Left renal cortex interstitium (tissue), 4 donors: ENCODE measurements at places on chromosomes 1 and 21. TPM values are rescaled to one million over a fixed set of nuclear protein-coding genes. Genes with fewer than 3 reads are reported as not detected.

The NPHS2 gene
- polyA plus RNA-seq = 384 TPM

DNA sequence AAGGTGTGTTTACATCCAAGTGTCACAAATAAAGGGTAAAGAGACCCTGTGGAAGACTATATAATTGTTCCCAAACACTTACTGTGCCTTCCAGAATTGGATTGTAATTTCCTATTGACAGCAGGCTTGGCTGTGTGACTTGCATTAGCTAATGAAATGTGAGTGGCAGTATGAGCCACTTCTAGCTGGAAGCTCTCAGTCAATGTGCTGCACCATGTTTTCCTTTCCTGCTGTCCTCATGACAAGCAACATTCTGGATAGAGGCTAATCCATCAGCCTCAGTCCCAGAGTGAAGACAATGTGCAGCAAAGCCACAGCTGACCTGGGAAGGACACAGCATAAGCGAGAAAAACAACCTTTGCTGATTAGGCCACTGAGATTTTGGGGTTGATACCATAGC, 5.9 kb upstream of the FOXJ3 start:
- DNase-seq = no peak

The LYSMD1 gene
- 15.6 TPM for polyA plus RNA-seq

- no peak for DNase-seq
Measured at GRCh38 chr1:153616144-153616916, at the start of gene S100A14. TSS of gene S100A14 (minus strand) at chr1:153616325. CDS start at chr1:153615858, 467 bp downstream.

The SLFNL1 gene
- 0.24 TPM for polyA plus RNA-seq

The GCLM gene
- 10.5 TPM for polyA plus RNA-seq

GRCh38 chr1:2469103-2469940, 6.8 kb upstream of the PLCH2 start:
- no peak for DNase-seq

The PLA2G2A gene
- not detected for polyA plus RNA-seq

DNA sequence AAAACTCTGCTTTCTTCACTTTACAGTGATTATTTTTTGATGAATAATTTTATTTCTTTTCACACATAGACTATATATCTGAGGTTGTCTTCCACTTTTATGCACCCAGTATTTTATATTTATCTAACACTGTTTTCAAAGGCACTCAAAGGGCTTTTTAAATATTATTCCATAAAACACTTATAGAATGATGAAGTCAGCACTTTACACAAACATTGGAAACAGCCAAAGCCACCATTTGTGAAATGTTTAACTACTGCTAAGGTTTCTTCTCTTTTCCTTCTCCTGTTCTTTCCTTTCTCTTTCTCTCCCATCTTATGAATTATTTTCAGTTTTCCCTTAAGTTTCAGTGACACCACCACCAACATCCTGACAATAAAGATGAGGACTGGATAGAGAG, 317.7 kb upstream of the FAM78B start:
- no peak for DNase-seq

The CD53 gene
- 7.6 TPM for polyA plus RNA-seq

The ADORA1 gene
- polyA plus RNA-seq = 5.8 TPM

The KIF17 gene
- 3.7 TPM for polyA plus RNA-seq

The YBEY gene
- 21.7 TPM for polyA plus RNA-seq
